HCT116 (cell line): ENCODE measurements at places on chromosomes 12 and 14. TPM values are rescaled to one million over a fixed set of nuclear protein-coding genes. Genes with fewer than 3 reads are reported as not detected.

DNA sequence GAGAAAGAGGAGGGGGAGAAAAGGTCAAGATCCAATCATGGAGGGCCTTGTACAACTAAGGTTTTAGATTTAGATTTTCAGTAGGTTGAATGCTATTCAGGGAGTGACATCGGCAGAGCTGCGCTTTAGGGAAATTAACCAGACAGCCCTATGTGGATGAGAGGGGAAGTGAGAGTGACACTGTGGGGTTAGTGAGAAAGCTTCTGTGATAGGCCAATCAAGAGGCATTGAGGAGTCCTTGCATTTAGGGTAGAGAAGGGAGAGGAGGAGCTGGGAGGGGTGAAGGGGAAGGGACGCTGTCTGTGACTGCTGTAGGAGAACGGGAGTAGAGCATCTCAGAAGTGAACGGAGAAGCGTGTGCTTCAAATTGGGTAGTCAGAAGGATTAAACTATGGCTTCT, 3.4 kb downstream of the HSD17B6 start:
- no peak for DNase-seq

DNA sequence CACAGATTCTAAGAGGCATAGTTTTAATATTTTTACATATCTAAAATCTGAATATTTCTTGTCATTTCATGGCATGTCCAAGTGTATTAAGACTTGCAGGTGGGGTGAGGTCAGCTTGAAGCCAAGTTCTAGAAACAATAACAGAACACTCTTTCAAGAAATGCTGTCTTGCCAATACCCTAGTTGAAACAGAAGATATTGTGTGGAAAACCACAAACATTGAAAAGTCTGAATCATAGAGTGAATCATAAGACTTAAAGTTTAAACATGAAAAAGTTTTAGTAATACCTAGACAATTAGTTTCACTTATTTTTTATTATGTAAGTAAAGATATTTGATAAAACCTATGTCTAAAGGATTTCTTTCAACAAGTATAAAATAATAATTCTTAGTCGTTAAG, 191.5 kb upstream of the CAND1 start:
- no peak for DNase-seq

GRCh38 chr12:121669521-121669900, at the start of gene MORN3:
Gene MORN3, minus strand, starts transcription at chr12:121669654. Its CDS starts 171 bp downstream, at chr12:121669483.
- DNase-seq: no peak

GRCh38 chr12:123671876-123672275, 963 bp downstream of the TCTN2 start:
- DNase-seq: no peak

ATP23 gene
- 9.1 TPM for total RNA-seq

DNA sequence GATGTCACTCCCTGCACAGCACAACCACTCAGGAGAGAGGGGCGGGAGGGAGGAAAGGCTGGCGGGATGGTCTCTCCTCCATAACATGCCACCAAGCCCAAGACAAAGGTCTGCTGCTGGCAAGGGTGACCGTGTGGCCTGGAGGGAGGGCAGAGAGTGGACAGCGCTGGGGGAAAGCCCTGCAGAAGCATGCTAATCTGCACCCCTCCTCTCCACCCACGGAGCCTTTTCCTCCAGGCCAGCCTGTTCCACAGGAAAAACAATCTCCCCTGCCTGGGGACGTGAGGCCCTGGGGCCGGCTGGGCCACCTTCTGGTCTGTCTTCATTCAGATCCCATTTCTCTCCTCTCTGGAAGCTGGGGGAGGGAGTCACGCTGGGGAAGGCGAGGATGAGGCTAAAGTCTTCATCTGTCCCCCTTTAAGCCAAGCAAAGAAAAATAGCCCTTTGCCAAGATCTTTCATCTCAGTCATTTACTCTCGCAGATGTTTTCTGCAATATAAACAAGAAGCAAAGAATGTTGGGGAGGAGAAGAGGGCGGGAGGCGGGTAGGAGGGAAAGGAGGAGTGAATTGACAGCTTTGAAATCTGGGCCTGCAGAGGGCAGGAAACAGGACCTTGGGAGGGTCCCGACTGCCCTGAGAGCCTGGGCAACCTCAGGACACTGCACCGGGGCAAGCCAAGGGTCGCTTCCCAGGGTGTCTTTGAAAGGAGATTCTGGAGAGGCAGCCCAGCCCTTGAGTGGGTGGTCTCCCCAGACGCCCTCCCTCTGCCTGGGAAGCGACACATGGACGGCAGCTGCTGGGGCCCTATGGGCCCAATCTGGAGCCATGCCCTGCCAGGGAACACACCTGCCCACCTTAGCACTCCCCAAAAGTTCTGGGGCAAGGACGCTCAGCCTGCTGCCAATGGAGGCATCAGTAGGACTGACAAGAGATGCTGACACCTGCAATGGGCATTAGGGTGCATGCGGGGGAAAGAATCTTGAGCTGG, 133.6 kb downstream of the ZFP36L1 start:
- no peak for DNase-seq

NRL gene
- total RNA-seq: 0.66 TPM

CMTM5 gene
- not detected for total RNA-seq

DNA sequence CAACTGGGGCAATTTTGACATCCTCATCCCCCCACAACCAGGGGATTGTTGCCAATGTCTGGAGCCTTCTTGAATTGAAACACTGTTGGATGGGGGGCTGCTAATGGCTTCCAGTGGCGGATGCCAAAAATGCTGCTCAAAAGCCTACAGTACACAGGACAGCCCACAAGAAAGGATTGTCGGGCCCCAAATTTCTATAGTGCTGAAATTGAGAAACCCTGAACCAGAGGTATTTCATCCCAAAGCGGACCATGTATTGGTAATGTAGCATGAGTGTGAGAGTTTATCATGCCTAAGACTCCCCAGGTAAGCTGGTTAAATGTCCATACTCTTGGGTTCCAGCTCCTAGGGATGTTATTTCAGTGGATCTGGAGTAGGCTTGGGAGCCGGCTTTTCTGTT, 544.0 kb downstream of the BCL11B start:
- no peak for DNase-seq

TSPAN9 gene
- total RNA-seq: 13.2 TPM

PZP gene
- not detected for total RNA-seq

DNA sequence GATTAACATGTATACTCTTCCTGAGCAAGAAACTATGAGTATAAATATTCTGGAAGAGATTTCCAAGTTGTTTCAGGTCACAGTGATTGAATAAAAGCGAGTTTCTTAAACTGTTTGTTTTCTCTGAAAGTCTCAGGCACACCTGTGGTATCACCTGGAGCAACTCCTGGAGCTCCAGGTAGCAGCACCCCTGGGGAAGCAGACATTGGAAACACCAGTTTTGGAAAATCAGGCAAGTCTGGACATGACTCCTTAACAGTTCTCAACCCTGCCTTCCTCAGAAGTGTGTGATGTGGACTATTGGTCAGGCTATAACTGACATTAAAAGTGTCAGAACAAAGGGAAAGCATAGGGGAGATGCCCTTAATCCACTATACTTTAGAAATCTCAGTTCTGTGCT, 217.6 kb upstream of the CNTN1 start:
- no peak for DNase-seq

GRCh38 chr12:68461645-68462044, 129.5 kb upstream of the MDM1 start:
- DNase-seq: no peak

GRCh38 chr12:28575593-28576205, 385.4 kb downstream of the CCDC91 start:
- DNase-seq: no peak
